ENCODE measurements at places on chromosomes 1 and 21.

- DNase-seq: no peak
Measured at GRCh38 chr1:1432274-1432950, 3.1 kb upstream of the VWA1 start.

GRCh38 chr1:35932941-35933340, 2.0 kb downstream of the AGO3 start:
- no peak for DNase-seq

- no peak for DNase-seq
Measured at GRCh38 chr1:206012086-206012859, 9.1 kb upstream of the RAB7B start.

GRCh38 chr1:217747156-217747769, 116.1 kb downstream of the SPATA17 start:
- peak; percentile 34 for DNase-seq

GRCh38 chr1:167054531-167054930, 35.6 kb downstream of the GPA33 start:
- DNase-seq: no peak

DNA sequence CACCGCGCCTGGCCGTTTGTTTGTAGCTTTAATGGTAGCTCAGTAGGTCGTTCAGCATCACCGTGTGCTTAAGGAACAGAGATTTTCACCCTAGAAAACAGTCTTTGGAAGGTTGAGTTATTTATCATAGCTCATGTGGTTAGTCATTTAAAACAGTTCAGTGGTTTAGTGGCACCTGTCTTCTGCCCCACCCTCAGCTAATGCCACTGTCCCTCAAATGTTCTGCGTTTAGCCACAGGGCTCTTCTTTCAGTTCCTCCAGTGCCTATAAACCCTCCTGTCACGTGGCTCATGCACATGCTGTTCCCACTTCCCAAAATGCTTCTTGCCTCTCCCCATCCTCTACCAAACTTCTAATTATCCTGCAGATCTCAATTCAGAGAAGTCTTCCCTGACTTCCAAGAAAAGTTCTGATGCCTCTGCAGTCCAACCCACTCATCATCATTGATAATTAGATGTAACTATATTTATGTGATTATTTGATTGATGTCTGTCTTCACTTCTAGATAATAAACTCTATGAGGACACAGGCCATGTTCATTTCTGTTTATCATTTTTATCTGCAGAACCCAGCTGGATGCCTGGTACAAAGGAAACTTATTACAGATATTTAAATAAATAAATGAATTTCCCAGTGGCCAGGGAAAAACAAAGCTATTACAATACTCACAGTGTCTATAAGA, 14.4 kb upstream of the DIPK1A start:
- DNase-seq: no peak

Data from endothelial cell of umbilical vein (primary cell).